ENCODE measurements at places on chromosomes 2 and 18.
A peak's percentile ranks its signal among the peaks of the same experiment; 100 is the strongest.

GRCh38 chr2:32940316-32940997 lies 6.3 kb upstream of the LTBP1 start:
- no peak for DNase-seq

DNA sequence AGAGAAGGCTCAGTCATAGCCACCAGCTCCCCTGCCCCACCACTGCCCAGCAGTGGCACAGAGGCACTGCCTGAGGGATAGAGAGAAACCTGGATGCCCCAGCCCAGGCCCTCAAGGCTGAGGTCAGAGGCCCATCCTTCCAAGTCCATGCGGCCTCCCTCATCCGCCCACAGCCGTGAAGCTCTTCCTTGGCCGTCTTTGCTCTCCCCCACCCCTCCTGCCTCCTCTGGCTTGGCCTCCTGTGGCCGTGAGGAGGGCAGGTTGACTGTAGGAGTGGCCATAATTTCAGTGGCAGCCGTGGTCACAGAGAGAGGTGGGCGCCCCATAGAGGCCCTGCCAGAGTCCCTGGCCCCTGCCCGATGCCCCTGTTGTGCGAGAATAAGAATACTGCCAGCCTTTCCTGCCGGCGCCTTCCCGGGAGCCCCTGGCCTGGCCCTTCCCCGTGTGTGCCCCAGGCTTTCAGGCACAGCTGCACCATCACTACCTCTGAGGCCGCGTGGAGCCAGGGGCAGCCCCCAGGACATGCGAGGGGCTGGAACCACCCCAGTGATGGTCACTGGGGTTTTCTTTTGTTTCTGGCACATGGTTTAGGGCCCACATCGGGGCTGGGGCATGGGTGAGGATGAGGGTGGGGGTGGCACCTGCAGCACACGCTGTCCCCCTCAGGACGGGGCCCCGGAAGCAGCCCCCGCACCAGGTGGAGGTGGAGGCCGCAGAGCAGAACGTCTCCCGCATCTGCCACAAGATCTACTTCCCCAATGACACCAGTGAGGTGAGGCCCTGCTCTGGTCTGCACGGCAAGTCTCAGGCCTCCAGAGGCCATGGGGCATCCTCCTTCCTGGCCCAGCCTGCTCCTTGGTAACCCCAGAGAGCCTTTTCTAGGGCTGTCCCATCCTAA lies 13.1 kb upstream of the GPR17 start:
- DNase-seq: no peak

DNA sequence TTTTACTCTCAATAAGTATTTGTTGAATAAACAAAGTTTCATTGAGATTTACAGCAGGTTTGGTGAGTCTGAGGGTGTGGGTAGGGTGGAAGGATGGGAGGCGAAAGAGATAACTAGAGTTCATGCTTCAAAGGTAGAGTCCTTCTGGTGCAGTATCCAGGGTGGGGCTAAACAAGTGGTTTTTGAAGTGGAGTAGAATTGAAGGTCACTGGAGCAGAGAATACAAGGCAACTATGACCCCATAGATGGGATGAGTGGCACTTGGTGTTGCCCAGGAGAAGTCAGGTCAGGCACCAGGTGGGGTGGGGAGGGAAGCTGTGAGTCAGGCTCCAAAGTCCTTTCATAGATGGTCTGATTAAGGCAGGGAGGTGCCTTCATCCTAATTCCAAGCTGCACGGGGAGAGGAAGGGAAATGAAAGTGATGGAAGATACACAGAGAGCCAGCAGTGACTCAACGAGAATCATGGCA lies 6.6 kb upstream of the CAB39 start:
- no peak for DNase-seq

- DNase-seq: no peak
Observed at GRCh38 chr18:79738581-79739439, 58.9 kb upstream of the KCNG2 start.

DNA sequence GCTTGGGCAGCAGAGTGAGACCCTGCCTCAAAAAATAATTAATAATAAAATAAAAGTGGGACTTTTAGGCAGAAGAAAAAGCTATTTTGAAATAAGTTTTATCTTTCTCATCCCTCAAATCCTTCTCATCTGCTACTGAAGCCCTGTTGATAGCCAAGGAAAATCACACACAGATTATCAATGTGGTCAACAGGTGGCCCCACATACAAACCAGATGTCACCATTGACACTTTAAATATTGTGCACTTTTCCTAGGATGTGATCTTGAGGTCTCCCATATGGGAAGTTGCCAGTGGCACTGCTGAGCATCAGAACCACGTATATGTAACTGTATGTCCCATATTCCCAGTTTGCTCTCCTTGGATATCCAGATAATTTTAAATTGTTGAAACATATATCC lies 64.6 kb downstream of the KCTD18 start:
- no peak for DNase-seq

GRCh38 chr2:67970071-67970470 lies 92.7 kb downstream of the C1D start:
- DNase-seq: no peak

DNA sequence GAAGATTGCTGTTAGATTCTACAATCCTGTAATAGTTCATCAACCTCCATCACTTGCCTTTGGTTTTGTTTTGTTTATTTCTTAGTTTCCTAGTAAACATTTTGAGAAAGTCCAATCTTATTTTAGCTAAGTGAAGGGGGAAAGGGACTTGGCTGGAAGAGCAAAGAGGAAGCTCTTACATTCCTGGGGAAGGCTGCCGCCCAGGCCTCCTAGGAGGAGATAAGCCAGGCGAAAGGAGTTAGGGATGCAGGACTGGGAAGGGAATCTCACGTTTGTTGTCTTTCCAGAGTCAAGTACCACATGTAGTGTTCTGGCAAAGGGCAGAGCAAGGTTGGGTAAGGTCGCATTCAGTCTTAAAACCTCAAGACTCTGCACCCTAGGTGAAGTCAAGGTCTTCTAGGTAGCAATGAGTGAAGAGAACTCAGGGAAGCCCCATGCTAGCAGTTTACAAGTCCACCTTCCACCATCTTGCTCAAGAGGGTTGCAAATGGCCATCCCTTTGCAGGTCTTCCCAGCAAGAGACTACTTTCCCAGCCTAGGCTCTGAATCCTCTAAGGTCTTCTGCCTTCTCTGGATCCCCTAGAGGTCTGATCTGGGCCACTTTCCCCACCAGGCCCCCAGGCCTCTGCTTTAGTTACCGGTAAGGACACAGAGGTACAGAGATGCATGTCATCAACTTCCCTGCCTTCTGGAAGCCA lies 320.7 kb downstream of the CYP26B1 start:
- DNase-seq: no peak

GRCh38 chr2:71813807-71814470 lies 333.7 kb downstream of the CYP26B1 start:
- DNase-seq: no peak

DNA sequence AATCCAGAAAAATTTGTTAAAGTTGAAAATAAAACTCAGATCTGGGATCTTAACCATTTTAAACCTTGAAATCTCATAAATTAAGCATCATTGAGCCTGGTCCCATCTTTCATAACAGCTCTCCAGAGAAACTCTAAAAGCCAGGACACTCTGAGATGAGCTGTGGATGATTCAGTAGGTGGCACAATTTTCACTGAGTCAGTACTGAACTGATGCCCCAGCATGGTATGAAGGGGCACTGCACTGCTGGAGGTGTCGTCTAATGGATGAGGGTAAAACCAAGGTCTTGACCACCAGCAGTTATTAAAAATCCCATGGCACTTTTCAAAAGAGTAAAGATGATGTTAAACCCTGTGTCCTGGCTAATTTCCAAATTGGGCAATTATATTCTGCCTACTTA lies 170.6 kb downstream of the FIGN start:
- no peak for DNase-seq

GRCh38 chr18:50201476-50202018 lies 6.6 kb upstream of the MYO5B start:
- no peak for DNase-seq

DNA sequence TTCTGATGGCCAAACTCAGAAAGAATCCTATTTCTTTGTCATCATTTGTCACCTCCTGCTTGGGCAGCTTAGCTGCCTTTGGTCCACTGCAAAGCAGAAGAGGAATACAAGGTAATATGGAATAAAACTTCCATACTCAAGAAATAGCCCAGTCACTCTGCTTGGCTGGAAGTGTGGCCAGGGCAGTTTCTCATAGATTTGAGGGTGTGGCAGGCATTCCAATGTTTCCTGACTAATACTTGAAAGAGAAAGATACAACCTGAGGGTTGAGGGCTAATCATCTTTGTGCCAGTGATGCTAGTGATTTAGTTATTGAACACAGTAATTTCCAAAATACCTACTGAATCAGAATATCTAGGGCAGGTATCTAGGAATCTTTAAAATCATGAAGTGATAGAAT lies 83.1 kb downstream of the FAM161A start:
- no peak for DNase-seq

DNA sequence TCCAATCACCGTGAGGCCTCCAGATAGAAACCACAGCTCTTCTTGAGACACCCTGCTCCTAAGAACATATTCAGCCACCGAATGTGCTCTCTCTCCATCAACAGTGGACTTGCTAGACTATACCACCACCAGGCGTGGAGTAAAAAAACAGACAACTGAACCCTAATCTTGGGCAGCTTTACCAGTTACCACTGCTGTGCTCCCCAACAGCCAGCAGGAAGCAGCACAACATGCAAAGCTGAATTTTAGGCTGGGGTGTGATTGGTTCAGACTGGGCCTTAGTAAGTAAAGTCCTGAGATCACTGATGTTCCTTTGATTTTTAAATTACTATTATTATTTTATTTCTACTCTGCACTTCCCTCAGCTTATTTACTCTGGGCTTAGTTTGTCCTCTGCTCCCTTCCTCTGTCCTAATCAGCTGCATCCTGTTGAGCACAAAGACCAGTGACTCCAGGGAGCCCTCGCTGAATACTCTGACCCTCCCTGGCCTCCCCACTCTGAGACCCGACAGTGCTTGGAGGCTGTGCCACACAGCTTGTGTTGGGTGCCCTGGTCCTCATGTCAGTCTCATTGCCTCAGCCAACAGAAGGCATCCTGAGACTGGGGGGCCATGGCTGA lies 21.9 kb downstream of the MRPL35 start:
- no peak for DNase-seq

GRCh38 chr2:96574364-96574763 lies 37.8 kb downstream of the ARID5A start:
- DNase-seq: no peak

DNA sequence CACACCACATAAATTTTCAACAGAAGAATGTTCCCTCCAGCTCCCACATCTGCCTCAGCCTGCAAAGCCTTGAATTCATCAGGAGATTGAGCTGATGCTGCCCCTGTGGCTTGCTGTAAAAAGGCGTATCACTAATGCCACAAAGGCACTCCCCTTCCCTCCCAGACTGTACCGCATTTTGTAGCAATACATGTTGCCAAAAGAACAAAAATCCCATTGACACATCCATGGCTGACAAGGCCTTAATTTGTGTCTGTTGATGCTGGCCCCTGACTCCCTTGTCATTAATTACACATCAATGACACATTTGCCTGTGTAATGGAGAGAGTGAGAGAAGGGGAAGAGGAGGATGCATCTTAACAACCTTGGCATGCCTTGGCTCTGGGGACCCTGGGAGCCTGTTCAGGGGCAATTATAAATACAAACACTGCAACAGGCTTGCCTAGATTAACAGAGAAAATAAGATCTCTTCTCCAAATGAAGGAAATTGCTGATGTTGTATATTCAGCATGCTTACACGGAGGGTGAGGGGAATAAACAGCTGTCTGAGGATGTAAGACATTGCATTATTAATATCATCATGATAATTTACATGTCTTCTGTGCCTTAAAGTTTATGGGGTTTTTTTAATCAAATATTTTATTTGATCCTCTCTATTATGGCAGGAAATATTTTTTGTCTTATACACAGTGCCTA lies 264.0 kb downstream of the SUCLG1 start:
- DNase-seq: no peak

GRCh38 chr2:17136877-17137276 lies 381.4 kb downstream of the RAD51AP2 start:
- no peak for DNase-seq

DNA sequence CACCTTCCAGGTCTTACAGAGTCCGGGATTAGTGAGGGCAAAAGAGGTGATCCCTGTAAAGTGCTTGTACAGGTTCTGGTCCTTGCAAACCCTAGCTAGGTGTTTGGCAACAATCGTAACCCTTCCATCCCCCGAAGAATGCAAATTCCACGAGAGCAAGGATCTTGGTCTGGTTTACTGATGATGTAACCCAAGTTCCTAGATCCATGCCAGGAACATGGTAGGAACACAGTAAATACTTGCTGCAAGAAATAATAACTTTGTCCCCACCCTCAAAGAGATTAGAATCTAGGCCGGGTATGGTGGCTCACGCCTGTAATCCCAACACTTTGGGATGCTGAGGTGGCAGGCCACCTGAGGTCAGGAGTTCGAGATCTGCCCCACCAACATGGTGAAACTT lies 6.8 kb upstream of the NEU2 start:
- DNase-seq: no peak

DNA sequence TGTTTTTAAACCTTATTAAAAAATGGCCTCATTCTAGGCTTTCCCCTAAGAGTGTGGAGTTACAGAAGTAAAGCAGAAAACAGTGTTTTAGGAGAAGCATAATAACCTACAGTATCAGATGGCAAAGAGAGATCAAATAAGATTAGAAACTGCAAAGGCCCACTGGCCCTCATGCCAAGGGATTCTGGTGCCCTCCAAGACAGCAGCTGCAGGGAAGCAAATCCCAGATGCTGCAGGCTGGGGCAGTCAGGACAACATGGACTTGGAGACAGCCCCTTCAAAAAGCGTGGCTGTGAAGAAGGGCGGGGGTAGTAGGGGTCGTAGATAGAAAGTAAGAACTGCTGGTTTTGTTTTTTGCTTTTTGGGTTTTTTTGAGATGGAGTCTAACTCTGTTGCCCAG lies 28.3 kb upstream of the EPG5 start:
- no peak for DNase-seq

GRCh38 chr18:7273301-7273921 lies 42.5 kb downstream of the LRRC30 start:
- DNase-seq: peak; percentile 11

- no peak for DNase-seq
Observed at GRCh38 chr2:149738767-149739166, 151.2 kb upstream of the MMADHC start.

Data from thoracic aorta (tissue), 2 donors.